ENCODE measurements at places on chromosomes 4 and X.

- DNase-seq: no peak
Measured at GRCh38 chr4:113232194-113232593, 182.7 kb downstream of the ANK2 start.

DNA sequence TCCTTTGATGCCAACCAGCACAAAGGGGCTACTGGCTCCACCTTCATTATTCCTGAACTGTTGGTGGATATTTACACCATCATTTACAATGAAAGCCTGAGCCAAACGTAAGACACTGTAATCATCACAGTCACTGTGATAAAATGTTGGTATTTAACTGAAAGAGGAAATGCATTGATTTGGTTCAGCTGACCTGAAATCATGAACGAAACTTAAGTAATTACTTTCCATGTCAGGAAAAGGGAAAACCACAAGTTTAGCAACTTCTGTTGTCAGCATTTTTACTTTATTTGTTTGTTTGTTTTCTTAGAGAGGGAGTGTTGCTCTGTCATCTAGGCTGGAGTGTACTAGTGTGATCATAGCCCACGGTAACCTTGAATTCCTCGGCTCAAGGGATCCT, 247.8 kb upstream of the FAM47A start:
- no peak for DNase-seq

- no peak for DNase-seq
Measured at GRCh38 chr4:154928640-154929257, 147.7 kb downstream of the RBM46 start.

- DNase-seq: peak; percentile 39
Measured at GRCh38 chr4:98261405-98262291, 464 bp downstream of the RAP1GDS1 start.

- DNase-seq: no peak
Measured at GRCh38 chrX:9141496-9141895, 107.6 kb upstream of the FAM9B start.

DNA sequence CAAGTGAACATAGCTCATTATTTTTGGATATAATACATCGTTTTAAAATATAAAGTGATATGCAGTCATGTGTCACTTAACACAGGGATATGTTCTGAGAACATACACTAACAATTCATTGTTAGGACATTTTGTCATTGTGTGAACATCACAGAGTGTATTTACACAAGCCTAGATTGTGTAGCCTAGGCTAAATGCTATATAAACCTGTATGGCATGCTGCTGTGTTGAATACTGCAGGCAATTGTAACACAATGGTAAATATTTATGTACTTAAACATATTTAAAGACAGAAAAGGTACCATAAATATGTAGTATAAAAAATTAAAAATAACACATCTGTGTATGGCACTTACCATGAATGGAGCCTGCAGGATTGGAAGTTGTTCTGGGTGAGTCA, 44.9 kb upstream of the GPRIN3 start:
- DNase-seq: no peak

DNA sequence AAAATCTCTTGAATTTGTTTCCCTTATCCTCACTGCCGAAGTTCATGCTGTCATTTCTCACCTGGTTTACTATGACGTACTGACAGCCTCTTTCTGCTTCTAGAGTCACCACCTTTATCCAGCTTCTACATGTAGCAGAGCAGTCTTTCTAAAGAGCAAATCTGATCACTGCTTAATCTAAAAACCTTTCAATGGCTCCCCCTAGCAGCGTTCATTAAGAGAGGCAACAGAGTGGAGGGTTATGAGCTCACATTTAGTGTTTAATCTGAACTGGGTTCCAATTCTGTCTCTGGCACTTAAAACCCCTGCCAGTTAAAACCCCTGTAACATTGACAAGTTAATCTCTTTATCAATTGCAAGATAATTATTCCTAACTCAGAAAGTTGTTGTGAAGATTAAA, 4.4 kb downstream of the RBPJ start:
- no peak for DNase-seq

- peak; percentile 66 for DNase-seq
Measured at GRCh38 chrX:132023896-132024386, 839 bp downstream of the STK26 start.

- no peak for DNase-seq
Measured at GRCh38 chr4:88702782-88703181, 5.2 kb upstream of the NAP1L5 start.

DNA sequence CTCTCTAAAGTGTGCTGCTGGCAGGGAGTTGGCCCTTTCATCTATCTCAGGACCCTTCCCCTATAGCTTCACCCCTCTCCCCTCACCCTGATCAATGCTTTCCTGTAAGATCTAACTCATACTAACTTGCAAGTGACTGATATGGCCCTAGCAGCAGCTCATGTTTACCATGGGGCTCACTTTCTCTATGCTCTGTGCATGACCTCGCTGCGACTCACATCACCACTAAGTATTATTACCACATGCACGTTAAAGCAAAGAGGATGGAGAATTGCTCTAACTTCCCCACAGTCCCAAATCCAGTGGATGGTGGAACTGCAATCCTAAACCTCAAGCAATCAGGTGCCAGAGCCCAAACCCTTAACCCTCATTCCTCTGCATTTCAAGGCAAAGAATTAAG, 626.6 kb downstream of the MID1IP1 start:
- DNase-seq: peak; percentile 51

- DNase-seq: no peak
Measured at GRCh38 chr4:24774452-24774851, 20.9 kb upstream of the SOD3 start.

DNA sequence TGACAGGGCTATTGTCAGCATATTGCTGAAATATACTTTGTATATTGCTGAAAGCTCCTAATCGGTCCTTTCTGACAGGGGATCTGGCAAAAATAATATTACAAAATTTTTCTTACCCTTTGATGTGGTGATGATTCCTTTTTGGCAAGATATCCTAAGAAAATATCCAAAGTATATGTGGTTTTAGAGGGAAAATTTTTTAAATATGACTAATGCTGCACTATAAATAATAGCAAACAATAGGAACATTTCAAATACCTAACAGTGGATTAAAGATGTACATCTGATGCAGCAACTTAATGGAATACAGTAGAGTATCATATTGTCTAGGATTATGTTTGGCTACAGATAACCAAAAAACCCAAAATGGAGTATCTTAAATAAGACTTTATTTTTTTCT, 49.6 kb downstream of the RRAGB start:
- DNase-seq: no peak

DNA sequence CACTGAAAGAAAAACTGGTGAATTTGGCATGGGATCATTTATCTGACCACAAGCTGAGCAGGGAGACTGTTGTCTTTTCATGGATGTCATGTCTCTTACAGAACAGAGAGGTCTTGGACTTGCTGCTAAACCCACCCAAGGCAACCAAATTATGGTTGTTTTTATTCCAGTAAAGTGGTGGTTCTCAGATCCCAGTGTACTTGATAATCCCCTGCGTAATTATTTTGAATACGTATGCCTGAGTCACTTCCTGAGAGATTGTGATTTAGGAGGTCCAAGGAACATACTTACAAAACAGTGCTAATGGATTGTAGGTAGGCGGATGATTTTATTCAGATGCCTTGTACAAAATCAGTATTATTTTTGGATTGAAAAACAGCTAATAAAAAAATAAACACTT, 585.6 kb downstream of the IL1RAPL1 start:
- no peak for DNase-seq

DNA sequence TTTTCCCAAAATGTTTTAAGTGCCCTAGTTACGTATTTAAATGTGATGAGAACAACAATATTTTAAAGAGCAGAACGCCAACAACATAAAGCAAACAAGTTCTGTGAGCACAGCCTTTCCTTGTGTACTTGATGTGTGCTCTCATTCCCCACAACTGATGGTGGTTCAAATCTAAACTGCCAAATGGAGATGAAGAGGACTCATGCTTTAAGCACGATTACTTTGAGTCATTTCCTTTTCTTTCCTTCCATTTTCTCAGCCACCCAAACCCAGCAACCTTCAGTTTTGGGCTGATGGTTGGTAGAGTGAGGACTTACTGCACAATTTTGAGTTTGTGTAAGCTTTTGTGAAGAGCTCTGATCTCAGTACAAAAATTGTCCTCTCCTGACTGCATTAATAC, 1.7 kb downstream of the NSD2 start:
- peak; percentile 31 for DNase-seq

DNA sequence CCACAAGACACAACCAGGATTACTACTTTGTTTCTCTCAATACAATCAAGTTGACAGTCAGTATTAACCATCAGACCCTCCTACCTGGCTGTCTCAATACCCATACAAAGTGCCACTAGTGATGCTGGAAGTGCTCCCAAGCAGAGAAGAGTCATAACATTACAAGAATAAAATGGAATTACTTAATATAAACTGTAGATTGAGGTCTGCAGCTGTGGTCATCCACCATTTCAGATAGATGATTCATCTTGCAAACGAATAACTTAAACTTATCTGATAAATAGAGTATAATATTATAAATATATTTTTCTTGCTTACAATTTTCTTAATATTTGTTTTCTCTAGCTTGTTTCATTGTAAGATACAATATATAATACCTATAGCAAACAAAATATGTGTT, 1034.2 kb upstream of the PCDH10 start:
- no peak for DNase-seq

DNA sequence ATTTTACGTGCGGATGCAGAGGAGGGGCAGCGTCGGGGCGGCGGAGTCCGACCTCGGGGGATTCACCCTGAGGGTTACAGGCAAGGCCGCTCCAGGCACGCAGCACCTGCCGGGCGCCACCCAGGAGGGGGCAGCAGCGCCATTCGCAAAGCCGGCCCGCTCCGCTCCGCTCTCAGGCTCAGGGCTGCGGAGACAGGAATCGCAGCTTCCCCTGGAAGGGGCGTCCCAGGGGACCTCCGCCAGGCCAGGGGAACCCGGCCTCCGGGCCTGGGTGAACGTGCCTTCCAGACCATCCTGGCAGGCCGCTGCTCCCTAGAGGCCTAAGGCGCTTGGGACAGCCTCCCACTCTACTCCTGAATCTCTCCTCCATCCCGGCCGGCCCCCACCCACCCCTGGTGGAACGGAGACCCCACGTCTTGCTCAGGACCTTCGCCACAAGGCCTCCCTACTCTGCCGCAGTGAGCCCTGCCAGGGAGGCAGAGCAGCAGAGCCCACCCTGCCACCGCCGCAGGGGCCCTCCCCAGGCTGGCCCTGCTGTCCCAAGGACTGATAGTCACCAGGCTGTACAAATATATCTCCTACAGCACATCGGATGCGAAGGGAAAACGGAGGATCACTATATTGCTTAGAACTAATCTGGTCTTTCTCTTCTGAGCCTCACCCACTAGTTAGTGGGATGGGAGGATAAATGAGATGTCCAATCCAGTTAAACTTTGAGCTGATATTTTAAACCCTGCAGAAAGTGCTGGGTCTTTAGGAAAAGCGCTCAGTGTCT, 115.0 kb downstream of the SMIM20 start:
- peak; percentile 79 for DNase-seq

DNA sequence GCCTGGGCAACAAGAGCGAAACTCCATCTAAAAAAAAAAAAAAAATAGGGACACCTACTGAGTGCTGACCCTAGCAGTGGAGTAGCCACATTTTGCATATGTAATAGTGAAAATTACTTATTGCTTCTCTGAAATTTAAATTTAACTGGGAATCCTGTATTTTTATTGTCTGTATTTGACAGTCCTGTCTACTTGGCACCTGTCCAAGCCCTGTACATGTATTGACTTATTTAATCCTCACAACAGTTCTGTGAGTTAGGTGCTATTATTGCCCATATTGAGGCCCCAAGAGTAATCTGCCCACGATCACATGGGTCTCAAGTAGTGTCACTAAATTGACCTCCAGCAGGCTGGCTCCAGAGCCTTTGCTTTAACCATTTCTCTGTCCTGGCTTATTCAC, 81.6 kb downstream of the WDR19 start:
- no peak for DNase-seq

GRCh38 chr4:8131210-8131609, 27.4 kb downstream of the ABLIM2 start:
- DNase-seq: no peak

DNA sequence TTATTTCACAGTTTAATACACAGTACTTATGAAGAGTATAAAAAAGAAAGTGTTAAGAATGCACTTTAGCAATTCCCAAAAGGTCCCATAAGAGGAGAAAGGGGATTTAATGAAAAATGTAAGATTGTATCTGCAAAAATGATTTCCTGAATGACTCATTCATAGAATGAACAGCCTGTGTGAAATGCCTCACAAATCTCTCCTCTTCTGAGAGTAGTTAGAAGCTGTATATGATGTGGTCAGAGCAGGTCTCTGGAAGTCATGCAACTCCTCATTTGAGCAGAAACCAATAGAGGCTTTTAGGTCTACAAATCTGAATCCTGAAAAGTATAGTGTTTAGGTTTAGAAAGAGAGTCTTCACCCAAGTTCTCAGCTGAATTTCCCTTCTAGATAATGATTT, 381.3 kb upstream of the INTU start:
- no peak for DNase-seq

Measured in activated naive CD4-positive, alpha-beta T cell treated with Interleukin-2 at 50 U/mL for 16 hours (primary cell).